ENCODE measurements at places on chromosomes 3 and 15.

- no peak for DNase-seq
Observed at GRCh38 chr3:168863561-168863960, 767.8 kb upstream of the GOLIM4 start.

- DNase-seq, result no peak
Observed at GRCh38 chr15:100058458-100058857, 283.3 kb downstream of the ADAMTS17 start.

DNA sequence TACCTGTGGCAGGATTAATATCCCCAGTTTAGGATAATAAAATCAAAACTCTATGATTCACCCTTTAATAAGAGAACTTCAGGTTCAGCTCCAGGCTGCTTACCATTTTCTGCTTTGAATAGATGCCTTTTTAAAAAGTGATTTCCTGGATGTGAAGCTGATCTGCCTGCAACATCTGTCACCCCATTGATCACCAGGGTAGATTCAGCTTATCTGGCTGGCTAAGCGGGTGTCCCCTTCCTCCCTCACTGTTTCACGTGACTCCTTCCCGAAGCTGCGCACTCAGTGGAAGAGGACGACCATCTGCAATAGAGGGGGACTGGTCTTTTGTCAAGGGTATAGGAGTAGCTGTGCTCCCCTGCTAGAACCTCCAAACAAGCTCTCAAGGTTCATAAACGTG lies 128.1 kb downstream of the IL1RAP start:
- DNase-seq, result no peak

- no peak for DNase-seq
Observed at GRCh38 chr3:4825436-4826236, 153.6 kb upstream of the BHLHE40 start.

GRCh38 chr15:39736412-39737195 lies 46.0 kb downstream of the FSIP1 start:
- no peak for DNase-seq

GRCh38 chr3:59774634-59775033 lies 724.8 kb upstream of the CFAP20DC start:
- no peak for DNase-seq

DNA sequence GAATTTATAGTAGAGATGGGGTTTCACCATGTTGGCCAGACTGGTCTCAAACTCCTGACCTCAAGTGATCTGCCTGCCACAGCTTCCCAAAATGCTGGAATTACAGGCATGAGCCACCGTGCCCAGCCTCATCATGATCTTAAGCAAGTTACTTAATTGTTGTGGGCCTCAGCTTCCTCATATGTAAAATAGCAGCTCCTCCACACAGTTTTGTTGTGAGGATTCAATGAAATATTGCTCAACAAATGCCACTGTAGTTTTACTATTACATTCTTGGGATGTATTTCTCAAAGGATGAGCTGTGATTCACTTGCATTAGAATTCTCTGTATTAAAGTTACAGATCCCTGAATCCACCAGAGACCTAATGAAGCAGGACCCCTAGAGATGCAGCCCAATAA lies 168.8 kb downstream of the ADAMTS9 start:
- no peak for DNase-seq

DNA sequence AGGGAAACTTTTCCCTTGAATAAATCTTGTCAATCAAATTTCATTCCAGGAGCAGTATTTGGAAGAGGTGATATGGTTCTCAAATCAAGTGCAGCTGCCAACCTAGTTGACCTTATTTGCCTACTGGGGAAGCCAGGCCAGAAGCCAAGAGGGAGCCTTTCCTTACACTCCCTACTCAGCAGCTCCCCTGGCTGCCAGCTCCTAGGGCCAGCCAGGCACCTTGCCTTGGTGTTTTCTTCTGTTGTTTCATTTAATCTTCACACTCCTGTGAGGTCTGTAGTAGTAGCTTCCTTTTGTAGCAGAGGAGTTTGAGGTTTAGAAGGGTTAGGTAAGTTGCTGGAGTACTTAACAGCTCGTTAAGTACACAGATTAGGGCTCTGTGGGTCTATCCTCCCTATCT lies 22.6 kb downstream of the MKRN2OS start:
- DNase-seq, result no peak

GRCh38 chr3:68876112-68876713 lies 56.1 kb downstream of the TAFA4 start:
- peak; percentile 84 for DNase-seq

GRCh38 chr15:101131489-101132389 lies 120.1 kb downstream of the CHSY1 start:
- no peak for DNase-seq

GRCh38 chr3:20007960-20008359 lies 4.1 kb downstream of the PP2D1 start:
- DNase-seq, result no peak

- peak; percentile 57 for DNase-seq
Observed at GRCh38 chr3:36729204-36730056, 34.9 kb downstream of the DCLK3 start.

DNA sequence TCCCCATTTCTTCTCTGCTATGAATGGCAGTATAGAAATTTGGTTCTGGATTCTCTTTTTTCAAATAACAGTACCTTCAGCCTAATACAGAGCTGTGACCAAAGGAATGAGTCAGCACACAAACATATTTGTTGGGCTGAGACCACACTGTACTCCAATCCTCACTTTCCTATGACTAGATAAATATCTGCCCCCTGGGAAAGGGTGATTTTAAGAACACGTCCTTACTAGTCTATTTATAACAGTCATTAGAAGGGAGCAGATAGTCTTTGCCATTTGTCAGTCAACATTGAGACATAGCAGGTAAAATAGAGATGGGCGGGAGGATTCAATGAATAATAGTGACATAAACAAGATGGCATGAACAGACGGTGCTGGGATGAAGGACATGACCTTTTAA lies 461.3 kb downstream of the MCTP2 start:
- no peak for DNase-seq

- DNase-seq, result no peak
Observed at GRCh38 chr15:84659904-84660781, 2.1 kb upstream of the NMB start.

GRCh38 chr3:118593277-118593670 lies 441.4 kb downstream of the IGSF11 start:
- DNase-seq, result no peak

GRCh38 chr3:12405432-12406272 lies 78.6 kb upstream of the TSEN2 start:
- DNase-seq, result peak; percentile 34

DNA sequence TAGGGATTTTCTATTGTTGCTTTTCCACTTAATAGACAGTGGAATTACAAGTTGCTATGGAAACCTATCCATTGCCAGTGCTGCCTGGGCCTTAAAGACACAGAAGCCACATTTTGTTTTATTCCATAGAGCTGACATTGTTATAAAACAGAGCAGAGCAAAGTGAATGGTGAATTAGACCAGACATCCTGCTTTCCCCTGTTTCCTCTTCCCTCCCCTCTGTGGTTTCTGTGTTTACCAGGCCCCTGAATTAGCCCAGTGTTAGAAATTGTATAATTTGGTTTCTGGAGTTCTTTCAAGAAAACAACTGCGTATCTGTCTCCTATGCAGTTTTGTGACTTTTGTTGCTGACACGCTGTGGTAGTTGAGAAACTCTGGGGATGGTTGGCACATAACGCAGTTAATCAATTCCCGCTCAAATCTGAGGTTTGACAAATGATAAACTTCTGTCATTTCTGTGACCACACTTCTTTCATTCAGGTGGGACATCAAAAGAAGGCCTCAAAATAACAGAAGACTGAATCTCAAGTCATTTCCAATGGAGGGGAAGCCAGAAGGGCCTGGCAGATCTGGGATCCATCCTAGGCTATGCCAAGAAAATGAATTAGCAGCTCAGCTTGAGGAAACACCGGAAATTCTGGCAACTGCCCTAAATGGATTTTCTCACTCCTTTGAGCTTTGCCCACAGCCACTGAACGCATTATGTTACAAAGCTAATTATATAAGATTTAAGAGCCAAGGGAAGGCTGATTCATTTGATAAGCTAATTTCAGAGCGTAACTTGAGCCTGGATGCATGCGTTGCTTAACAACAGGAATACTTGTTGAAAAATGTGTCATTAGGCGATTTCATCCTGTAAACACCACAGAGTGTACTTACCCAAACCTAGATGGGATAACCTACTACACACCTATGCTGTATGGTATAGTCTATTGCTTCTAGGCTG lies 46.9 kb downstream of the NR1D2 start:
- DNase-seq, result peak; percentile 88

DNA sequence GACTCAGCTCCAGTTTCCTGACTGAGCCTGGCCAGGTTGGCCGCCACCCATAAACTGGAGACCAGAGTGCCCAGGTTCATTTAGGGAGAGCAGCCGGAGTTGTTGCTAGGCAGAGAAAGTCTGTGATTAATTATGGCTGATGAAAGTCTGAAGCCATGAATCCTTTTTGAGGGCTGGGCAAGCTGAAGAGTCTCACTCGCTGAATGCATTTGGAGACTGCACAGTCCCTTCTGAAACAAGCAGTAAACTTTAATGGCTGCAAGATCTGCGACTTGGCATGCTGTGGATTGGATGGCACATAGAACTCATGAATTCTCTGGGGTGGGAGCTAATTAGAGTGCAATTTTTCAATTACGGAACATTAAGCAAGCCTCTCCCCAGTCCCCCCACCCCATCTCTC lies 282.1 kb downstream of the RPLP1 start:
- no peak for DNase-seq

DNA sequence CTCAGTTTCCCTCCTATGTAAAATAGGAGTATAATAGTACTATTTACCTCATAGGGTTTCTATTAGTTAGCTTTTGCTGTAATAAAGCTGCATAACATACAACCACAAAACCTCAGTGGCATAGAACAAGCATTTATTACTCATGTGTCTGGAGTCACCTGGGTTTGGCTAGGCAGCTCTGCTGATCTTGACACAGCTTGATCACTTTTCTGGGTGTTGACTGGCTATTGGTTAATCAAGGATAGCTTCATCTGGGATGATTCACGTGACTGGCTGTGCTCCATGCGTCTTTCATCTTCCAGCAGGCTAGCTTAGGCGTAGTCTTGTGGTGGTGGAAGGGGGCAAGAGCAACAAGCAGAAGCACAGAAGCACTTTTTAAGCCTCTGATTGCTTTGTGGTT lies 112.6 kb downstream of the SQOR start:
- DNase-seq, result no peak

GRCh38 chr15:76752549-76752948 lies 152.6 kb downstream of the SCAPER start:
- no peak for DNase-seq

GRCh38 chr3:132522353-132522752 lies 74.7 kb upstream of the ACKR4 start:
- no peak for DNase-seq

DNA sequence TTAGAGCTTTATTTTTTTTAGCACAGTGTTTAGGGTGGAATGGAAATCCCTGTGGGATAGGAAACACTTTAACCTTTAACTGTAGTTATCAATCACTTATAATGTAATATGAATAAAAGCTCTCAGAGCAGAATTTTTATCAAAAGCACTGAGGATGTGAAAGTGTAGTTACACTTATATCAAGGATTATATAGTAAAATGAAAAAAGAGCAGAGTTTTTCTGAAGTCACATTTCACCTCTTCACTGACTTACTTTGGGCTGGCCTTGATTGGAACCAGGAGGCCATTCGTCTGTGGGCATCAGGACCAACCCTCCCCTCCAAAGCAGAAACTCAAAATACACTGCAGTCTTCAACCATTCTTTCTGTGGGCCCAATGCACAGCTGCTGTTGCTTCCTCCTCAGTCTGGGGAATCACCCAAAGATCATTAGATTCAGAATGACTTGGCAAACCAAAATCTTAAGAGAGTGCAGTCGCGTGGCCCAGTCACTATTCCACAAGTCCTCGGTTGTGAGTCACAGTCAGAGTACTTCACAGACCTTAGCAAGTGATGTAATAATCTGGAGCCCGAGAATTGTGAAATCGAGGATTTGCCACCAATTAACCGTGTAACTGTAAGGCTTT lies 132.6 kb upstream of the COL8A1 start:
- no peak for DNase-seq

GRCh38 chr3:29655015-29655747 lies 374.3 kb downstream of the RBMS3 start:
- no peak for DNase-seq

- DNase-seq, result no peak
Observed at GRCh38 chr15:57171426-57171825, 204.9 kb upstream of the CGNL1 start.

GRCh38 chr3:54014067-54014466 lies 108.3 kb upstream of the CACNA2D3 start:
- DNase-seq, result no peak

- DNase-seq, result no peak
Observed at GRCh38 chr3:172530101-172530561, 6.9 kb upstream of the TNFSF10 start.

DNA sequence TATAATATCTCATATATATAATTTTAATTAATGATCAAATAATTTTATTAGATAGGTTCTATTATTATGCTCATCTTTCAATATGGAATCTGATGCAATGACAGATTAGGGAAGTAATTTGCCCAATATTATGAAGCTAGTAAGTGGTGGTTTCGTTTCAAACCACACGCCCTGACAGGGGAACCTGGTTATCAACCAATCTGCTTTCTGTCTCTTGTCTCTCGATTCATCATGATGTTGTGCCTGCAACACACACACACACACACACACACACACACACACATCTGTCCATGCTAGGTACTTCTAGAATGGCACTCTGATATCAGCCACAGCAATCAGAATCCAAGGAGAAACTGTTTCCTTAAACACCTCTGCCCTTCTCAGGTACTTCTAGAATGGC lies 128.4 kb downstream of the ZBBX start:
- DNase-seq, result no peak

- DNase-seq, result peak; percentile 72
Observed at GRCh38 chr15:27705056-27705455, 394.1 kb downstream of the OCA2 start.

GRCh38 chr15:91992945-91993344 lies 139.4 kb downstream of the SLCO3A1 start:
- DNase-seq, result no peak

GRCh38 chr3:72224804-72225509 lies 440.0 kb upstream of the PROK2 start:
- no peak for DNase-seq

DNA sequence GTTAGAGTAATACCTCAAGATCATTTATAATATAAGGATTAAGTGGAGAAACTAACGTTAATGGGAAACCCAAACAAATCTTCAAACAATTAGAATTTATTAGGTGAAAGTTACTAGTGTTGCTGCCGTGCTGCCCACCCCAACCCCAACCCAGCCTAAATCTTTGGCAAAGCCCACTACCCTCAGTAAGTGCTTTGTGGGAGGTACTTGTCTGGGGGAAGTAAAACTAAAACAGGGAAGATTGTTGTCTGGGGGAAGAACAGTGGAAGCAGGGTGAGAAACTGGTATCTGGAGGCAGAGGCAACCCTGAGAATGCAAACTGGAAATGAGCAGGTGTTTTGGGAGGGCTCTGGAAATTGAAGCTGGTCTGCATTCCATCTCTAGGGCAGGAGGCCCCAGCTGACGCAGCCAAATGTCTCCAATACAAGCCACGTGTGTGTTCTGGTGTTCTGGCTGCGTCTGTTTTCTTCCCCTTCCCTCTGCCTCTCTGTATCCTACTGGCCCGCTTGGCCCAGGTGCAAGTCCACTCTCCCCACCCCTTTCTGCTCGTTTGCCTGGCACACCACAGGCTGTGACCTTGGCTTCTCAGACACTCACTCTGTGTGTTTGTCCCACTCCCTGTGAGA lies 32.7 kb downstream of the FEM1B start:
- DNase-seq, result no peak
